ENCODE measurements at places on chromosomes 12 and 14.

GRCh38 chr14:105226198-105226597, 22.1 kb upstream of the BTBD6 start:
- DNase-seq, result no peak

DNA sequence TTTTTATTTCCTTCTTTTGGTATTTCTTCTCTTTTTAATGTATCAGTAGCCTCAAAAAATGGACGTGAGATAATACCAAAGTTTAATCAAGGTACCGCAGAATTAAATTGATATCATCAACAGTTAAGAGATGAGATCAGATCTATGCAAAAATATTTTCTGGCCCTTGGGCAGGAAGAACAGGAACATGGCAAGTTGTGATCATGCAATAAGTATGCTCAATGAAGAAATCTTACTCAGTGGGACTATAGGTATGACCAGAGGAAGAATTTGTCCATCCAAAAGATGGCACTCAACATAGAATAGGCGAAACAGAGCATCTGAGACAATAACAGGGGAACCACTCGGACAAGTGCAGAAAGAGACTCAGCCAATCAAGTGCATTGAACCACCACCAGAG, 914 bp upstream of the GARIN2 start:
- no peak for DNase-seq

DNA sequence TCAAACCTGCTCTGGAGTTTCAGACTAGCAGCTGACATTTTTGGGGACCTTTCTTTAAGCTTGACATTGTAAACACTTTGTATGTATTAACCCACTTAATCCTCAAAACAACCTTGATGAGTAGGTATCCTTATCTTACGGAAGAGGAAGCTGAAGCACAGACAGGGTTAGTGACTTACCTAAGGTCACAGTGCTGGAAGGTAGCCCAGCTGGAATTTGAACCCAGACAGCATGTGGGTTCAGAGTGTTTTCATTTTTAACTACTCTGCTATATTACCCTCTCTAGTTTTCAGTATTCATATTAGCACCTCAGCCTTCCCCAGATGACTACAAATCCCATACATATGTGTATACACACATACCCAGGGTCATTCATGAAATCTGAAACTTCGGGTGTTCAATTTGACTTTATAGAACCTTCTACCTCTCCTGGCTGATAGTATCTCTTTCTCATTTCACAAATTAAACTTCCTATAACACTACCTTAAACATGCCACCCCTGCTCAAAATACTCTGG, 13.9 kb downstream of the LPCAT3 start:
- no peak for DNase-seq

DNA sequence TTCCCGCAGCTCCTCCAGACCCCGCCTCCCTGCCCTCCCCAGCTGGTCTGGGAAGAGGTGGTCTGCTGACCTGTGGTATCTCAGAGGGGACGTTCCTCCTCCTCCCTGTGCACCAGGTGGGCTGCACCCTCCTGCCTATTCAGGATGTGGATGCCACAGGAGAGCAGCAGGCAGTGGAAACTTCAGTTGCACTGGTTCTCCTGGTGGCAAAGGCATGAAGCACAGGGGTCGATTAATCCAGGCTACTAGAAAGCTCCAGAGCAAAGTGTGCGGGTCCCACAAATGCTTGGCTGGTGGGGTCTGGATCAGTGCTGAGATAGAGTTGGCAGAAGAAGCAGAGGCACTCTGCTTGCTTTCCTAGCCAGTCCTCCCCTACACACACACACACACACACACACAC, 197.0 kb downstream of the SLC41A2 start:
- no peak for DNase-seq

- DNase-seq, result no peak
Observed at GRCh38 chr14:26281280-26281998, 316.4 kb downstream of the NOVA1 start.

GRCh38 chr12:14883686-14884085, 2.0 kb downstream of the MGP start:
- no peak for DNase-seq

GRCh38 chr14:101230851-101231550, 327.5 kb upstream of the RTL1 start:
- DNase-seq, result peak; percentile 48

DNA sequence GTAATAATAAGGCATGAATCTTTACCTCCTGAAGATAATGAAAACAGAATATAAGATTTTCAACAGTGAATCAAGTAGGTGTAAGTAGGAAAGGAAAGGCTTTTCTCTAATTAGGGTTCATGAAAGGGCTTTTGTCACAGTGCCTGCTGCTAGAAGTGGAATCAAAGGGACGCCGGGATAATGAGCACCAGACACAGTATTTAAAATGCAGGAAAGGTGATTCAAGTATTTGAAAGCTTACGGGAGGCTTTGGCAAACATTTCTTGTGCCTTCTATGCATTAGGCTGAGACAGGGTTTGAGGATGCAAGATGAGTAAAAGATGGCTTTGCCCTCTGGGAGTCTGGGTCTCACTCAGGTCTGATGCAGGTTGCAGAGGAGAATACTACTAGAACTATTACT, 70.5 kb upstream of the ANO4 start:
- no peak for DNase-seq

DNA sequence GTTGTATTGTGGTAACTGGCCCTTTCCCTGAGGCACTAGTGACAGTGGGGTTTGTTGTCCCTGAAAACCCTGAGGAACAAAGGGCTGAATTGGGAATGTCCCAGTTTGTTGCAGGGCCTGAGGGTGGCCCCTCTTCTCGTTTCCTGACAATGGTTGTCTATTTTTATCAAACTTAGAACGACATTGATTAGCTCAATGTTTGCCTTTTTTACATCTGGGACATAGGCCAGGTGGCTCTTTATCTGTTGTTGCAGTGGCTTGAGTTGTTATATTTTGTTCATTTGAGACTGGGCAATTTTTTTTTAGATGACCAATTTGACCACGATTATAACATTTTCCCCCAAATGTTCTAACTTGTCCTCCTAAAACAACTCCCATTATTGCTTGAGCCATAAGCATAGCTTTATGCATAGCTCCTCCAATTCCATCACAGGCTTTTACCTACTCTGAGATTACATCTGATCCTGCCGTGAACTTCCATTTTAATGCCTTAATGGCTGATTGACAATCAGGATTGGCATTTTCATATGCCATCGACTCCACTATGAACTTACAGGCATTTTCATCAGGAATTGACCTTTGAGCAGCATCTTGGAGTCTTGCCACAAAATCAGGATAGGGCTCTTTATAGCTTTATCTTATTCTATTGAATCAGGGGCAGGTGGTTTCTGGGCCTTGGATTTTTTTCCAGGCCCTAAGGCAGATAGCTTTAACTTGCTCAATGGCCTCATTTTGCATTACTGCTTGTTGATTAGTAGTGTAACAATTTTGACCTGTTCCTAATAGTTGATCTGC, 604.3 kb downstream of the ALG10 start:
- no peak for DNase-seq

- no peak for DNase-seq
Observed at GRCh38 chr12:124279846-124280360, 15.0 kb upstream of the RFLNA start.

DNA sequence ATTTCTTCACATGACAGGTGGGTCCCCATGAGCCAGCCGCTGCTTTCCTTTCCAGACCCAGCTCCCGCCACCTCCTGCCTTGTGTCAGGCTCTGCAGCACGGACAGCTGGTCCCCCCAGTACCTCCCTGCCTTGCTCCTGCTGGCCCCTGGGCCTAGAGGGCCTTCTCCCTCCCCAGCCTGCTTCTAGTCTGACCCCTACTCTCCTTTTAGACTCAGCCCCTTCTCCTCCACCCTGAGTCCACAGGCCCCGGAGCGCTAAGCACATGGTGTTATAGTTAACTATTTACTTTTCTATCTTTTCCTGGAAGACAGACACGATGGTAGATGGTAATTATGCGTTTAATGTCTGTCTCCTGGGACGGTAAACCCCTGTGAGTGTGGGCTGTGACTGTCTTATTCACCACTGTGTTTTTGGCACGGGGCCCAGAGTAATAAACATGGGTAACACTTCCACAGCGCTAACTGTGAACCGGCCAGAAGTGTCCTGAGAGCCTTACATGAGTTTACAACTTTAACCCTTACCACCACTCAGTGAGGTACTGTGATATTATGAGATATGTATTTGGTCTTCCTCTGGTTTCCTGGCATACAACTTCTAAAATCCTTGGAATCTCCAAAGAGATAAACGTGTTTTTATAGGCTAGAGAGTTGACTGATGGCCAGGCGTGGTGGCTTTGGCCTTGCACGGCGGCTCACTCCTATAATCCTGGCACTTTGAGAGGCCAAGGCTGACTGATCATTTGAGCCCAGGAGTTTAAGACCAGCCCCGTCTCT, 41.2 kb downstream of the DGLUCY start:
- no peak for DNase-seq

DNA sequence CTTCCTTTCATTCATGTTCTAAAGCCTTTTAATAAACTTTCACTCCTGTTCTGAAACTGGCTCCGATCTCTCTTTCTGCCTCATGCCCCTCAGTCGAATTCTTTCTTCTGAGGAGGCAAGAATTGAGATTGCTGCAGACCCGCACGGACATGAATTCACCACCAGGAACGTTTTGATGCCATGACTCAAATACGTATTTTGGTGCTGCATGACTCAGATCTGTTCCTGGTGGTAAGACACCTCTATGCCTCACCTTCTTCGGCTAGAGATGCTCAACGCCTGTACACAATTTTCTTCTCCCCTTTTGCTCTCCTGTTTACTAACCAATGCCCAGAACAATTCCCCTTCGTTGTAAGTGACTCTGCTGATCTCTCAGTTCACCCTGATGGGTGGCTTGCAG, 52.0 kb upstream of the RIMBP2 start:
- DNase-seq, result no peak

Measured in sciatic nerve (tissue), 2 donors.